ENCODE measurements at places on chromosomes 1 and 21.

- no peak for DNase-seq
Observed at GRCh38 chr21:38878379-38879179, 72.8 kb downstream of the ETS2 start.

GRCh38 chr1:245156736-245157505 lies 2.1 kb downstream of the KIF26B start:
- no peak for DNase-seq

- no peak for DNase-seq
Observed at GRCh38 chr1:32872192-32872460, 1.4 kb upstream of the FNDC5 start.

DNA sequence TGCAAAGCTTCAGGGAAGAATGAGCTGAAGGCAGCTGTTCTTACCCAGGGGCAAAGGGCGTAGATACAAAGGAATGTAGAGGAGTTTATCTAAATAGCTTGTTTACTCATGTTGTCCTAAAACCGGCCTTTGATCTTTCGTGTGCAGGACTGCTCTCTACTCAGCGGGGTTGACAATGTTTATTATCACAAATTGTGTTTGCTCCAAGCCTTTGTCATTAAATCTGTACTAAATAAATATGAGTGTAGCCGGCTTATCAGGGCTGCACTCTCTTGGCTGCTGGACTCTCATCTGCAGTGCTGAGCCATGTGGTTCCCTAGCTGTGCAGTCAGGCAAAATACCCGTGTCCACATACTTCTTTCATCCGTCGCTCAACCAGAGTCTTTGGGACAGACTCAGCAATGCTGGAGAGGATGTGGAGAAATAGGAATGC lies 199.0 kb downstream of the LBR start:
- no peak for DNase-seq

- no peak for DNase-seq
Observed at GRCh38 chr1:183239793-183240525, 53.9 kb downstream of the LAMC2 start.

GRCh38 chr1:225578251-225578977 lies 74.5 kb downstream of the ENAH start:
- no peak for DNase-seq

GRCh38 chr1:90154711-90155110 lies 159.8 kb downstream of the ZNF326 start:
- DNase-seq = no peak

GRCh38 chr1:243896313-243896712 lies 46.3 kb upstream of the AKT3 start:
- no peak for DNase-seq

- no peak for DNase-seq
Observed at GRCh38 chr1:156151093-156151688, 2.2 kb upstream of the SEMA4A start.

DNA sequence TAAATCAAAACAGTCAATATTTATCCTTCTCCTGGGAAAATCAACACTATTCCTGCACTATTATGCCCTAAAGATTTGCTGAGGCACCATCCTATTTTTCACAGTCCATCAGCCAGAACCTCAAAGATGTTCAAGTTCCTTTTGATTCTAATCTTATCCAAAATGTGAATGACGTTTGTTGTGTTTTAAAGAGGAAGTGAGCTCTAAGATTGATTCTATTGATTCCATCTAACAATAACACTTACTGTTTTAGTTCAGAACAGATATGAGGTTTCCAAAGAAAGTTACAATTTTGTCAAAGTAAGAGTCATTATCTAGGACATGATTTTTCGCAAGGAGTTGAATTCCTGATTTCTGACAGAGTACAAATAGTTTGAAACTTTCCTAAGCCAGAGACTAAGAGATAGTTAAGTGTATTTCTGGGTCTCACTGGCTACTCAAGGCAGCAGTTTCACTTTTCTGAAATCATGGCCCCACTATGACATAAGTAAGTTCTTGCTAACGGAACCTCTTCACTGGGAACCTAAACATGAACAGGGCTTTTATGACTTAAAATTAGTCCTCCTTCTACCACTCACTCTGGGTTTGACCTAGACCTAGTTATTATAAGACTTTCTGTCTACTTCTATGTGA lies 84.7 kb downstream of the LHX9 start:
- DNase-seq = no peak

DNA sequence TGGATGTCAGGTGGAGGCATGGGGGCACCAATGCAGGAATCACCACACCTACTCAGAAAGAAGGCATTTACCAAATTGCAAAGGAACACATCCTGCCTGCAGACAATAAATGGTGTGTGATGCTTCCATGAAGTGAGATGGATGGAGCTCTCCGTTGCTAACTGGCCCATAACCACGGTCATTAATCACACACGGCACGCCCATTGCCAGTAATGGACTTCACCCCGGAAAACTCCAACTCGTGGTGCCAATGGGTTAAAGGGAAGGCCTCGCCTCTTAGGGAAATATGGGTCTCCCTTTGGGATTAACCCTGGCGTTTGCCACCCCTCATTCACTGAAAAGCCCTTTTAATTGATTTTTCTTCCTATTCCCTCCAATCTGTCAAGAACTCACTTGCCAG lies 443.1 kb upstream of the DAB1 start:
- DNase-seq = no peak

GRCh38 chr1:84425150-84425896 lies 27.0 kb downstream of the DNASE2B start:
- no peak for DNase-seq

Data from glomerular endothelial cell (primary cell).